ENCODE measurements at places on chromosomes 1 and 21.

GRCh38 chr21:38774152-38774551 lies 31.6 kb upstream of the ETS2 start:
- no peak for DNase-seq

- no peak for DNase-seq
Measured at GRCh38 chr1:3459940-3460671, 5.6 kb downstream of the ARHGEF16 start.

GRCh38 chr1:248778906-248779305 lies 23.3 kb upstream of the LYPD8 start:
- DNase-seq = no peak

- no peak for DNase-seq
Measured at GRCh38 chr1:41286992-41287391, 44.9 kb upstream of the SCMH1 start.

GRCh38 chr21:39088031-39088370 lies 95.2 kb downstream of the PSMG1 start:
- no peak for DNase-seq

- no peak for DNase-seq
Measured at GRCh38 chr1:167128261-167129227, 34.7 kb downstream of the STYXL2 start.

DNA sequence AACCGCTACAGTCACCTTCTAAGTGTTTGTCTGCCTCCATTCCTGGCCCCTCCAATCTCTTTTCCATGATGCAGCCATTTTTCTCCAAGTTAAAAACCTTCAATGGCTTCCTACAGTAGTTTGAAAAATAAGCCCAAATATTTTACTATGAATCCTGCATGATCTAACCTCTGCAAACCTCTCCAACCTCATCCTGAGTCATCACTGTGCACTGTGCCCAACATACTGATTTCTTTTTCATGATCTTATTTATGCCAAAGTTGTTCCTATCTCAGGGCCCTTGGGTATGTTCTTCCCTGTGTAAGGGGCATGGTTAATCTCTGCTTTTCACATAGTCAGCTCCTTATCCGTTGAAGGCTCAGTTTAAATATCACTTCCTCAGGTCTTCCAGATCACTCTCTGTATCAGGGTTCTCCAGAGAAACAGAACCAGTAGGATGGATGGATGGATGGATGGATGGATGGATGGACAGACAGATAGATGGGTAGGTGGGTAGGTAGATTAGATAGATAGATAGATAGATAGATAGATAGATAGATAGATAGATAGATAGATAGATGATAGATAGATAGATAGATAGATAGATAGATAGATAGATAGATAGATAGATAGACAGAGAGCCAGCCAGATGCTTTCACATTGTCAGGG lies 18.1 kb upstream of the PTPN14 start:
- DNase-seq = no peak

Data from NCI-H1436 (cell line).